ENCODE measurements at places on chromosomes 13 and 19.

DNA sequence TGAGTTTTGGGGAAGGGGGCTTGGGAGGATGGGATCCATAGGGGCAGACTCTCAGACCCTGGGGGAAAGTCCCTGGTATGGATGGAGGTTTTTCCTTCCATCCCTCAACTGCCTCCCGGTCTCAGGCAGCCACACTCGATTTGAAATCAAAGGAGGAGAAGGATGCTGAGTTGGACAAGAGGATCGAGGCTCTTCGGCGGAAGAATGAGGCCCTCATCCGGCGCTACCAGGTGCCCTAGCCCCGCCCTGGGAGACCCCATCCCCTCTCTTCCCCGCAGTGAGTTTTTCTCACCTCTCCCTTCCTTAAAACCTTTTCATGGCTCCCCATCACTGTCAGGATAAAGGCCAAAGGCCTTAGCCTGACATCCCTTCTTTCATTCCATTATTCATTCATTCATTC, 2.1 kb downstream of the CCDC9 start:
- no peak for DNase-seq

GRCh38 chr13:42735010-42735409, 46.4 kb upstream of the FAM216B start:
- DNase-seq, result no peak

DNA sequence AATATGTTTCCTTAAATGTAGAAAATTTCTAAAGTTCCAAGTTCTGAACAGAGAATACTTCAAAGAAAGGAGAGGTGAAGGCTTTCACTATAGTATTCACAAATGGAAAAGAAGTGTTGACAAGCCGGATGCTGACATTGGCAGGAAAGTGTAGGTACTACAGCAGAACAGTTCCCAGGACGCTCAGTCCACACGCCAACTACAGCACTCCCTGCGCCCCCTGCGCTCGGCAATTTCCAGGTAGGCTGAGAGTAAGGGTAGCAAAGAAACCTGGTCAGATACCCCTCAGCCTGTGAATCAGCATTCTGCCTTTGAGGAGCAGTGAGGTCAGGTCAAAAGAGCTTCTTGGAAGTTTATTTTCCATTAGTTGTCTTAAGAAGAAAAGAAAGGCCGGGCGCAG, 115.3 kb downstream of the NALCN start:
- DNase-seq, result no peak

GRCh38 chr19:21308773-21309172, 20.4 kb downstream of the ZNF708 start:
- no peak for DNase-seq

- DNase-seq, result no peak
These were observed 93.5 kb downstream of the DACH1 start for GRCh38 chr13:71773531-71773930.

- DNase-seq, result peak; percentile 83
These were observed 10.1 kb upstream of the ZNF358 start for GRCh38 chr19:7505682-7506384.

- DNase-seq, result peak; percentile 90
These were observed 5.7 kb downstream of the SOX1 start for GRCh38 chr13:112072534-112073244.

DNA sequence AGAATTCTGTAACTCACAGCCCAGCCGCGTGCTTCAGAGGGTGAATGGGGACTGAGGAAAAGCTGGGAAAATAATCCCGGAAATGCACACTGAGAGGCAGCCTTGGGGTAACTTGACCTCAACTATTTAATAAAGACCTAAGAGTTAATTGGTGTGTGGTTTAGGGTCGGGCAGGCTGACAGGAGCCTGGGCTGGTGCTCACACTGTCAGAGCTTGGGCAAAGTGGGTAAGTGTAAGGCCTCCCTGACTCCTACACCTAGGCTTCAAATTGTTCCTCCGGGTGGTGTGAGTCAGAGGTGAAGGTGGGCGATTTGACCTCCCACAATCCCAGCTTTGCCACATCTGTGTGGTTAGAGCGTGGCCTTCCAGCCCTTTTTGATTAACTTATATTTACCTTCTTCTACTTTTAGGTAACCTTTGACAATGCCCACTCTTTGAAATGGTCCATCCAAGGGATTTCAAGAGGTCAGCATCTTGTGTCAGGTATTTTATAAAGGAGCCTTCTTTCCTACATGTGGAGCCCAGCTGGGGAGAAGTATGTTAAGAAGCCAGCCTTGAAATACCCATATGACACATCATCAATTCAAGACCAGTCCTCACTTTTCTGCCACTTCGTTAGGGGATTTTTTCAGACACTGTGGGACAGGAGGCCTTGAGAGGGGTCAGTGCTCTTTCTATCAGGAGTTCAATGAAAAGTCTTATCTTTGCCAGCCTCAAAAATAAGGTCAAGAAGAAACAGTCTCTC, 114.2 kb downstream of the NUFIP1 start:
- no peak for DNase-seq

- DNase-seq, result no peak
These were observed 216.2 kb downstream of the SLC7A1 start for GRCh38 chr13:29379281-29379680.

DNA sequence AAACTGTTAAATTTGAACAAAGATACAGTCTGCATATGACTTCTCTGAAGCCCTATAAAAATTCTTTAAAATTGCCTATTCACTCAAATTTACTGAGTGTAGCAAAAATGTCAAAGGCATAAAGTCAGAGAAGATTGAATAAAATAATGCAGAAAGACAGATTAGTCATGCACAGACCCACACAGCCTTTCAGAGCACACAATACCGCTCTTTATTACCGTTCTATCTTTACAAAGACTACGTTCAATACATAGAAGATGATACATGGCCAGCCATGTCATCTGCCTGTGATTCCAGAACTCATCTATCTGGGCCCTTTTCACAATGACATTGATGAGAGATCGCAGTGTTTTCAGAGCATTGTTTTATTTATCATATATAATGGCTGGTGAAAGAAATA, 107.2 kb downstream of the URI1 start:
- no peak for DNase-seq

GRCh38 chr13:111402441-111402840, 82.0 kb downstream of the TEX29 start:
- no peak for DNase-seq

GRCh38 chr13:29976535-29976934, 126.1 kb upstream of the UBL3 start:
- no peak for DNase-seq

DNA sequence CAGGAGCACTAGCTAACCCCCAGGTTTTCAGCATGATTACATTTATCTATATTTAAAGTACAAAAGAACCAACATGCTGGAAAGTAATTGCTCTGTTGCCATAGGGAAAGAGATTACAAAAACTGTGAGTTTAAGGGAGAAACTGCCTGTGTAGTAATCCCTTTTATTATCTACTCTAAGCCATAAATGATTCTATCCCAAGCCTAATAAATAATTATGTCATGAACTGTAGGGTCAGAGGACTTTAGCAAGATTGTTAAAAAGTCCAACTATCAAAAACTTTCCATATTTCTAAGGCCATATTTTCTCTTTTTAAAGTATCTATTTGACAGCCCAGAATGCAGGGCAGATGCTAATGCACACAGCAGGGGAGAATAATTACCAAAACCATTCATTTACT, 573.8 kb upstream of the MIR17HG start:
- no peak for DNase-seq

GRCh38 chr13:23460309-23460708, 26.8 kb upstream of the SACS start:
- DNase-seq, result no peak

- no peak for DNase-seq
These were observed 44.1 kb upstream of the RFXAP start for GRCh38 chr13:36774931-36775330.

- no peak for DNase-seq
These were observed 52.4 kb downstream of the TNFSF11 start for GRCh38 chr13:42626176-42626860.

GRCh38 chr19:39473443-39473960, 7.1 kb upstream of the TIMM50 start:
- no peak for DNase-seq
